ENCODE measurements at places on chromosomes 7 and 10.

- no peak for DNase-seq
Measured at GRCh38 chr10:133068111-133069032, 19.4 kb upstream of the ADGRA1 start.

- DNase-seq: no peak
Measured at GRCh38 chr7:155808549-155809331, 3.5 kb downstream of the SHH start.

- no peak for DNase-seq
Measured at GRCh38 chr10:83725567-83725966, 413.7 kb upstream of the GHITM start.

DNA sequence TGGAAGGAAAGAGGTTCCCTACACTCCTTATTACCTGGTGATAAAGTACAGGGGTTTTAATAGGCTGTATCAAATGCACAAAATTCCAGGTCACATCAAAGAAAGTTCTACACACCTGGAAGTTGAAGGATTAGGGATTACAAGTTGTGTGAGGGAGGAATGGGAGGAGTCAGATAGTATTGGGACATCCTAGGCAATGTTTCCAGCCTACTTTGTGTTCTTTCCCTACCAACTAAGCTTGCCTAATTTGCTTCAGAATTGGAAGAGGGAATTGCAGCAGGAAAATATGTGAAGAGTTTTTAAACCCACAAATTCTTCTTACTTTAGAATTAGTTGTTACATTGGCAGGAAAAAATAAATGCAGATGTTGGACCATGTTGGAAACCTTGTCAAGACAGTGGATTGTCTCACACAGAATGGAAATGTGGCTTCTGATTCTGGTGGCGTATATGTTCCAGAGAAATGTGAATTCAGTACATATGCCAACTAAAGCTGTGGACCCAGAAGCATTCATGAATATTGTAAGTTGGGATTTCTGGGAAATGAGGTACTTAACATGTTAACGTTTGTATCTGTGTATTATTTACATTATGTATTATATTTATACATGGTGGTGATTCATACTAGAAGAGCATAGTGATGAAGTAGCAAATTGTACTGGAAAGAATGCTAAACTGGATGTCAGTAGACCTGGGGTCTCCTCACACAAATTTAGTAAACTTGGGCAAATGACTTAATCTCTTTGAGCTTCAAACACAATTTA lies at the start of gene LIPM:
Gene LIPM, plus strand, starts transcription at position 208 of the 763 bp plus-strand sequence. Its CDS starts 167 bp downstream, at position 375.
- DNase-seq: no peak

GRCh38 chr10:28873540-28873939 lies 196.2 kb downstream of the BAMBI start:
- DNase-seq: no peak

GRCh38 chr7:6252748-6253147 lies 19.7 kb downstream of the CYTH3 start:
- no peak for DNase-seq

DNA sequence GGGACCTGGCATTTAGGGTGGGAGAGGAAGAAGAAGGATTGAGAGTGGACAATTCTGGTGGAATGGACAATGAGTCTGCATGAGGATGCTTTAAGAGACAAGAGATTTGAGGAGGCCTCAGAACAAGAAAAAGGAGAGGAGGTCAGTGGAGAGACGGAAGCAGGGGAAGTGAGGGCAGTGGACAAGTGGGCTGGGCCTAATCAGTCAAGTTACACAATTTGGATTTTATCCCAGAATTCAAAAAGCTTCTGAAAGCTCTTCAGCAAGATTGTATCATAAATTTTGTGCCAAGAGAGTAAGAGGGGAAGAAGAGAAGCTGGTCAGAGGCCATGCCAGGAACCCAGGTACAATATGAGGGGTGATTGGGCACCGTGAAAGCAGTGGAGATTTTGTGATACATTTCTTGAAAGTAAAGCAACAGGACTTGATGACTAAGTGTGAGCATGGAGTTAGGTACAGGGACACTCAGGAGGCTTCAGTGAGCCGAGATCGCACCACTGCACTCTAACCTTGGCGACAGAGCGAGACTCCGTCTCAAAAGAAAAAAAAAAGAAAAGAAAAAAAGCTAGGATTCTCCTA lies 19.3 kb upstream of the TSPAN13 start:
- no peak for DNase-seq

GRCh38 chr7:108385834-108386422 lies 70.3 kb downstream of the NRCAM start:
- DNase-seq: no peak

DNA sequence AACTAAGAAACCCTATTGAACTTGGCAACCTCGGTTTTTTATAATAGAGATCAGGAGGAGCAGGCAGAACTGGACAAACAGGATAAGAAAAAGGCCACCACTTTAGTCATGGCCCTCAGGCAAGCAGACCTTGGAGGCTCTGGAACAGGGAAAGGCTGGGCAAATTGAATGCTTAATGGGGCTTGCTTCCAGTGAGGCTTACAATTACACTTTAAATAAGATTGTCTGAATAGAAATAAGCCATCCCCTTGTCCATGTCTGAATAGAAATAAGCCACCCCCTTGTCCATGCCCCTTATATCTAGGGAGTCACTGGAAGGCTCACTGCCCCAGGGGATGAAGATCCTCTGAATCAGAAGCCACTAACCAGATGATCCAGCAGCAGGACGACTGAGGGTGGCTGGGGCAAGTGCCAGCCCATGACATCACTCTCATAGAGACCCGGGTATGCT lies 40.6 kb downstream of the AKR1B15 start:
- no peak for DNase-seq

GRCh38 chr10:71342573-71343391 lies 23.7 kb downstream of the SLC29A3 start:
- no peak for DNase-seq

DNA sequence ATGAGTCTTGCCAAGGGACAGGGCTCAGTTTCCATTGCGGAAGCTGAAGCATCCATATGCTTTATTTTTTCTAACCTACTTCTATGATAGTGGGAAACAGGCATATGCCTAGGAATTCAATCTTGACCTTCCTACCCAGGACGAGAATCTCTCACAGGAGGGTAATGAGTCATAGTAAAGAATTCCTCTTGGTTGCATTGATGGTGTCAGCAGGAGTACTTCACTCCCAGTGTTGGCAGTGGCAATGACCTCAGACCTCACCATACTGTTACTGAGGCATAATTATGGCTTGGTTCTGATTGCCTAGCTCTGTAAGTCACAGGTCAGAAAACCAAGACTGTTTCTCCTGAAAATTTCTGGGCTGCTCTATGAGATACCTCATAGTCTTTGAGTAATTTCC lies 552.9 kb downstream of the ARL4A start:
- DNase-seq: no peak

DNA sequence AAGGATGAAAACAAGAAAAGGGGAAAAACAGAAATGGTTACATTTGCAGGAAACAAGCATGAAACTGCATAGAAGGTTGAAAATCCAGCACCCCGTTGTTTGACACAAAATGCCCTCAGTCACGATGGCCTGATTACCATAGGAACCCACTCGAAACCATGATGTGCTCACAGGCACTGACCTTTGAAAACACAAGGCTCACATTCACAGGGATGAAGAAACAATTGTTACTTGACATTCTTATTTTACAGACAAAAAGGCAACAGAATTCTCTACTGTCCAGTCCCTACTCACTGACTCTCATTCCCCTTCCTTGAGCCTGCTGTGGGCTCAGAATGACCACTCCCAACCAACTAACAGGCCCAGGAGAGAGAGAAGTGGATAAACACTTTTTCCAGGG lies 131.4 kb upstream of the PDLIM1 start:
- peak; percentile 88 for DNase-seq

Measured in globus pallidus (tissue), 1 donor.